ENCODE measurements at places on chromosomes 2 and 18.

DNA sequence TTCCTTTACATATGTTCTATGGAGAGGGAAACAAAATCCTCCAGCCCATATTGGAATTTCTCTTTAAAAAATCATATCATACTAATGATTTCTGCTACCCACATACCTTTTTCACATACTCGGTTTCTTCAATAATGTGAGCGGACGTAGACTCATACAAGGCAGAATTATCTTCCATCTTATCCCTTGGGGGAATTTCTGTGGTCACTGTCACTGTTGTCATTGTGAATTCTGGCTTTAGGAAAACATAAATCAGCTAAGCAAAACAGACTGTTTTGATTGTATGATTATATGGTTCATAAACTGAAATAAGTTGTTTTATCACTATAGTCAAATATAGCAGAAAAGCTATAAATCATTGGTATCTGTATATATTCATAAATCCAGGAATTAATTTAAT, 16.7 kb downstream of the CCDC68 start:
- no peak for DNase-seq

DNA sequence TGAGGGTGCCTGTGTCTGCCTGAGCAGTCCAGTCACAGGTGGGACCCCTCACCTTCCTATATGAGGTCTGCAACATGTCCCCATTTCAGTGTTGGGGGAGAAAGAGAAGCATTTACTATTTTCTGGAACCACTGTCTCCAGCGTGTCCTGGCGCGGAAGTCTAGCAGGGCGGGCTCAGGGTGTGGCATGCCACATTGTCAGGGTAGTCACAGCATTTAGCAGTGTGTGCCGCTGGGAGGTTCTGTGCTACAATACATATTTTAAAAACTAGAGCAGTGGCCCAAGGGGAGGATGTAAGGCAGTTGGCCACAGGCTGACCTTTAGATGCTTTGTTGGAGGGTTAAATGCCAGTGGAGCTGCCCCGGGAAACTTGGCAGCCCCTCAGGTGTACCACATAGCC, 12.5 kb downstream of the UBE2F start:
- no peak for DNase-seq

DNA sequence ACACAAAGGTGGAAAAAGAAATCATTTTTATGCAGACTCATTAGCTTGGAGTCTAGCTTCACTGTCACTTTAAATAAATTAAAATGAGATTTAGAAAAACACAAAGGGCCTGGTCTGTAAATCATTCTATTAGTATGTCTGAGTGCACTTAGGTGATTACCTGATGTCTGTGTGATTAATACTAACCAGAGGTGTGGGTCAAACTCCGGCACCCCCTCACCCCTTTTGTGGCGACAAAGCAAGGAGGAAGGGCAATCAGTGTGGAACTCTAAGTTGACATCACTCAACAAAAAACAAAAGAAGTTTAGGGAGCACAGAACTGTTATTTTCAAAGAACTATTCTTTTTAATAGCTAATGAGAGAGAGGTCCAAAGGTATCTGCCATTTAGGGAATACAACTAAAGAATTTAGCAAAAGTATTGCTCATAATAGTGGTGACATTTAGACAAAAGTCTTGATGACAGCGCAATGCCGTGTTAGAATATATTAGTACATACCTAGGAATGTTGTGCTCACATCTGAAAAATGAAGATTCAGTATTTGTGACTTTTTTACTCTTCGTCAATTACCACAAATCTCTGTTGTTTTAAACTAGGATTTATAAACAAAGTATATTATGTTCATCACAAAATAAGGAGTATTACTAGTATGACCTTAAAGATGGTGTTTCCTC, 66.3 kb downstream of the ZEB2 start:
- DNase-seq, result no peak

GRCh38 chr2:232496501-232497270, 9.1 kb upstream of the ECEL1 start:
- DNase-seq, result no peak

- no peak for DNase-seq
Measured at GRCh38 chr2:1675633-1676032, 68.7 kb downstream of the PXDN start.

DNA sequence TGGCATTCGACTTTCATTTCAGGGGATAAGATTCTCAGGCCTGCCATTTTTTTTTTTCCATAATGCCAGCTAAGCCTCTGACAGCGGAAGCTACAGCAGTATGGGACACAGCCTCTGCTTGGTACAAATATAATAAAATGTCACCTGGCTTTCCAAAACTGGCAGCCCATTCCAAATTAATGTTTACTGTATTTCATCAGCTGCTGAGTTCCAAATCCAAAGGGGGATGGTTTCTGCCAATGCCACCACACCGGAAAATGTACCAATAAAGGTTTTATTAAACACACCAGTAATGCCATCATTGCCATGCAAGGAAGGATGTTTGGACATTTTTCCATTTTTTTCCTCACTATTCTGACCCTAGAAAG, 275.8 kb upstream of the CCDC68 start:
- DNase-seq, result no peak

- DNase-seq, result no peak
Measured at GRCh38 chr2:233068762-233069418, 8.7 kb downstream of the INPP5D start.

All from stimulated activated CD4-positive, alpha-beta T cell treated with anti-CD3 and anti-CD28 coated beads, Interleukin-1b, Interleukin-23, amount 100 ng/mL, for 24 hours (primary cell).